ENCODE measurements at places on chromosomes 3 and 15.

DNA sequence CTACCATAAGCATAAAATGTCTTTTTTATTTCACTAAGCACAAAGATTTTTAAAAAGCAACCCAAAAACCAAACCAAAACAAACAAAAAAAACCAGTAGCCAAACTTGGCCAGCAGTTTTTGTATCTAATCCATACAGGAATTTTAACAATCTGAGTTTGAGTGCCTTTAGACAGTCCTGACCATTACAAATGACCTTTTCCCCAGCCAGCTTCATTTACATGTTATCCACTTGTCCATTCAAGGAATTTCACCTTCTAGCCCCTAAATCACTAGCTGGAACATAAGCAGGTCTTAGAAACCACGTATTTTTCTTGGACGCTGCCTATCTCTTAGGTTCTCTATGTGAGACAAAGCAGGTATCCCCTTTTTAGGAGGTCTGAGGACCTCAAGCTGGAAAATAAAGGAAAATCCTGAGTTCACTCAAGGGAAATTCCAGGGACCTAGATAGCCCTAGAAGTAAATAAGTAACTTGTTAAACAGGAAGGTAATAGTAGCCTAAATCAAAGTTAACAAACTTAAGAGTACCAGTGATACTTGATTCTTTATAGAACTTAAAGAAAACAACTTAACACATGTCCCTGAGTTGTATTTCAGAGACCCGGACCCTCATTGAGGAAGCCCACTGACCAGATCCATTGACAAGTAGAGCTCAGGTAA lies 34.2 kb downstream of the CIP2A start:
- no peak for DNase-seq
- H3K27me3 ChIP-seq = no peaks in the 10 kb centered on the region
- H3K4me3 ChIP-seq = no peak overlapping the region
- H3K4me1 ChIP-seq = peaks cover 8% of the 10 kb centered on the region
- no peak overlapping the region for H3K27ac ChIP-seq

- H3K4me1 ChIP-seq = peaks cover 19% of the 10 kb centered on the region
- H3K27me3 ChIP-seq = no peaks in the 10 kb centered on the region
- peak overlapping the region; percentile 36 for H3K27ac ChIP-seq
- H3K36me3 ChIP-seq = 0 out of 2 replicates have a peak, but pooled peaks cover 7% of the 10 kb centered on the region
These were observed 21.9 kb downstream of the EHD4 start for GRCh38 chr15:41950489-41950888.

DNA sequence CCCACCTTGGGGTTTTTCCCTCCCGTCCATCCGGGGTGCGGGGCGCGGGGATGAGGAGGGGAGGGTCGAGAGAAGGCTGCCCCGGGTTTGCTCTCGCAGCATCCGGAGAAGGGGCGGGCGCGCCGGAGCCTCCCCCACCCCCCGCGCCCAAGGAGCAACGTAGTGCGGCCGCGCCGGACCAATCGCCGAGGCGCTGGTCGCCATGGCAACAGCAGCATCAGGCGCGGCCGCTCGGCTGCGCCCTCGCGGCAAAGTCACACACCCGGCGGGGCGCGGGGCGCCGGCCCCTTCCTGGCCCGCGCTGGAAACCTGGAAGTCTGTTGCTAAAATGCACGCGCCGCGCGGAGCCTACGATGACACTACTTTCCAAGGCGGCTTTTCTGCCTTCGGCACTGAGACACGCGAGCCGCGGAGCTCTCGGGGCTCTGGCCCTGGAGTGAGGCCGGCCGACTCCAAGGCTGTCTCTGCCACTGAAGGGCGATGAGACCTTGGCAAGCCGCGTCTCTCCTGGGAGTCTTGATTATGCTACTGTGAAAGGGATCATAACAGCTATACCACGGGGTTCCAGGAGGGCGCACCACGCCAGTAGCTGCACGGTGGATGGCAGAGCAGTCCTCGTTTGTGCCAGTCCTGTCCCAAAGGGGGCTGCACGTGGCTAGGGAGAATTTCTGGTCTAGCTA lies at the start of gene IQSEC1:
Gene IQSEC1 (minus strand): TSS at position 104 of the 680 bp plus-strand sequence. CDS start 415 bp downstream, outside the sequence.
- no peak within 1 kb of the TSS for H3K4me3 ChIP-seq
- DNase-seq = peak; percentile 56
- H3K4me1 ChIP-seq = peaks cover 6% of the 10 kb centered on the region
- no peak within 1 kb of the TSS for H3K27ac ChIP-seq
- peaks cover 59% of the 10 kb centered on the region for H3K27me3 ChIP-seq

- H3K4me1 ChIP-seq = no peaks in the 10 kb centered on the region
- H3K36me3 ChIP-seq = no peaks in the 10 kb centered on the region
- H3K27me3 ChIP-seq = no peaks in the 10 kb centered on the region
These were observed 97.7 kb downstream of the GAP43 start for GRCh38 chr3:115720983-115721382.
